ENCODE measurements at places on chromosomes 11 and 22. TPM values are rescaled to one million over a fixed set of nuclear protein-coding genes. Genes with fewer than 3 reads are reported as not detected.

The PDGFD gene
- 1.6 TPM for total RNA-seq

The SYT7 gene
- total RNA-seq, result 2.0 TPM

The PGA4 gene
- total RNA-seq, result 1.3 TPM

The CDC42EP2 gene
- total RNA-seq, result 0.76 TPM

The OR8D4 gene
- not detected for total RNA-seq

The GDPD4 gene
- not detected for total RNA-seq

The B3GAT1 gene
- not detected for total RNA-seq

The WBP2NL gene
- not detected for total RNA-seq

The DGAT2 gene
- total RNA-seq, result 29.3 TPM

The TMPRSS4 gene
- 197 TPM for total RNA-seq

The TEX12 gene
- 2.5 TPM for total RNA-seq

The TSKU gene
- 92.6 TPM for total RNA-seq

The VSIG10L2 gene
- total RNA-seq, result 0.09 TPM

The ANO5 gene
- total RNA-seq, result 0.04 TPM

The CARD16 gene
- 7.9 TPM for total RNA-seq

The RAB30 gene
- total RNA-seq, result 4.2 TPM

The ANO1 gene
- 16.4 TPM for total RNA-seq

The MUC15 gene
- 21.9 TPM for total RNA-seq

The MUC5B gene
- total RNA-seq, result 139 TPM

The MYO7A gene
- 4.0 TPM for total RNA-seq

The GAB2 gene
- total RNA-seq, result 23.7 TPM
